ENCODE measurements at places on chromosomes 1 and 21.
A peak's percentile ranks its signal among the peaks of the same experiment; 100 is the strongest.

DNA sequence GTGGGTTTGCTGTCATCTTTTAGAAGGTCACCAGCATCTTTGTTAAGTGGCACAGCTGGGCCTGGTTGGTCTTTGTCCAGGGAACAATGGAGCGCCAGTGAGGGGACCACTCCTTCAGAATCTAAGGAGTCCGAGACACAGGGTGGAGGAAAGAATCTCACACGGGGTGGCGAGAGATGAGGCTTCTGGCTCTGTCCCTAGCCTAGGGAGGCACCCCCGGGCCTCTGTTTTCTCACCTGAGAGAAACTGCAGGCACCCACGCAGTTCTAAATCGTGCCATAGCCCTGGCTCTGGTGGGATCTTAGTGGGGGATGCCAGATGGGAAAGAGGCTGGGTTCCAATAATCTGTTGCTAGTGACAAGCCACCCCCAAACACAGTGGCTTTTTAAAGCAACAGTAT lies 10.9 kb upstream of the PLA2G2E start:
- no peak for DNase-seq

GRCh38 chr21:43789276-43790009 lies at the start of gene RRP1:
RRP1 (plus strand) TSS chr21:43789577; CDS start chr21:43789630, 53 bp downstream.
- DNase-seq: peak; percentile 75

DNA sequence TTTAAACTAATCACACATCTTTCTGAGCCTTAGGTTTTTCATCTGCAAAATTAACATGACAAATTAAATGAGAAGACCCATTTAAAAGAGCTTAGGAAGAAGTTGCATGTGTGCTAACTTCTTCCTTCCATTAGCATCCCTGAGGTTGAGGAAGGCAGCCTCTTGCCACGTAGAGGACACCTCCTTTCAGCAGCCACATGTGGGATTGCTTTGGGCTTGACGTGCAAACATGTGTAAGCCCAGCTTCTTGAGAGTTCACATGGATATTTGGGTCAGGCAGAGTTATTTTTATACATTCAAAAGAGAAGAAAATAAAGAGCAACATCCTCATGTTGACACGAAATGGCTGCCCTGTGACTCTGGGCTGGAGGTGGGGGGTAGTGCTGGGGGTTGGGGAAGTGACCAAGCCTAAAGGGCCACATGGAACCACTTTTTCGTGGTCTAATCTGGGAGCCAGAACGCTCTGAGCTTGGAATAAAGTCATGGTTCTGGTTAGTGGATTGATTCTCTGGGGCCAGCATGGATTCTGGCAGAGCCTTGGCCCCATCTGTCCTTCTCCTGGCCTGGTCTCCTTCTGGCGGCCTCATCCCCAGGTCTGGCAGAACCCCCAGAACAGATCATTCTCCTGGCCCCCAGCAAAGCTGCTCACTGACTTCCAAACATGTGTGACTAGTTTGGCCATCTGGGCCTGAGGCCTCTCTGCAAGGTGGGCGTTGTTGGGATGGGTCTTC lies 137.1 kb upstream of the USP24 start:
- DNase-seq: no peak

DNA sequence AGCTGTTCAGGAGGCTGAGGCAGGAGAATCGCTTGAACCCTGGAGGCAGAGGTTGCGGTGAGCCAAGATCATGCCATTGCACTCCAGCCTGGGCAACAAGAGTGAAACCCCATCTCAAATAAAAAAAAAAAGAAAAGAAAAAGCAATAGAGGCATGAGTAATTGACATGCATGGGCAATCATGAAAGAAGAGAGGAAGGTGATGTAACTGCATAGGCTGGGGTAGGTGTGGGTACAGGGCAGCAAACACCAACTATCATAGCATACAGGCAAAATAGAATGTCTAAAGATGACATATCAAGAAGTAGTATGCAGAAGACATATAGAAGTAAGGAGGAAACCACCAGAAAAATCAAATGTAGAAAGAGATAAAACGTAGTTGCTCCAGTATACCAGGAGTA lies 19.0 kb upstream of the MGST3 start:
- DNase-seq: no peak

GRCh38 chr1:200925831-200926230 lies 31.1 kb downstream of the INAVA start:
- DNase-seq: no peak

GRCh38 chr1:61482170-61482734 lies 242.7 kb downstream of the TM2D1 start:
- no peak for DNase-seq

Measured in bone marrow (tissue), 2 donors.